Activated naive CD4-positive, alpha-beta T cell treated with anti-CD3 and anti-CD28 coated beads for 36 hours (primary cell): ENCODE measurements at places on chromosomes 6 and 20. TPM values are rescaled to one million over a fixed set of nuclear protein-coding genes. Genes with fewer than 3 reads are reported as not detected.

SLC17A3 gene
- total RNA-seq: not detected

- H3K27ac ChIP-seq: no peak overlapping the region
- DNase-seq: no peak
- H3K4me1 ChIP-seq: no peaks in the 10 kb centered on the region
- H3K4me3 ChIP-seq: no peak overlapping the region
Measured at GRCh38 chr6:168703990-168704389, 263.0 kb downstream of the SMOC2 start.

- peak overlapping the region; percentile 71 for H3K27ac ChIP-seq
- peak overlapping the region; percentile 60 for H3K4me3 ChIP-seq
- peaks cover 56% of the 10 kb centered on the region for H3K4me1 ChIP-seq
- H3K36me3 ChIP-seq: peaks cover 72% of the 10 kb centered on the region
- DNase-seq: no peak
Measured at GRCh38 chr6:158662954-158663624, 13.2 kb downstream of the SYTL3 start.

DNA sequence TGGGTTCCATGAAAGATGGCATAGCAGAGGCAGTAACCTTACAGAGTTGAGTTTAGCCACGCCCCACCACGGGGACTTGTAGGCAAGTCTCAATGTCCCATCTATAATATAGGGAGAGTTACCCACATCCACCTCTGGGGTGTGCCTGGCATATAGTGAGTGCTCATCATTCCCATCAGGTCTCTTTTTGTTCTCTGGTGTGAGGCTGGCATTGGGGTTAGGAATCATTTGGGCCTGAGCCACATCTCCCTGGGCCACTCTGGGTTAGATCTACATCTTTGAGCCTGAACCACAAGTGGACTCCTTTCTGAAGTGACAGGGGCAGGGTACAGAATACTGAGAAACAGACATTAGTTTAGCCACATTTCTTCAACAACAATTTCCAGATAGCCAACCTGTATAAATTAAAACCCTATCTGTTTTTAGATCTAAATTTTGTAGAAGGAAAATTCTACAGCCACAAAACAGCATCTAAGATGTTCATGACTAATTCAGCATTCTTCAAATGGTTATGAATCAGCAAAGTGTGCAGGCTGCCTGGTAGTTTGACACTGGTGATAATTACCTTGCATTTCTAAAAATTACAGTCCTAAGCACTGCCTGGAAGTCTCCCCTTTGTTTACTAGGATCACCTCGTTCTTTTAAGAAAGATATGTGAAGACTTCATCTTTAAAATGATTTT, 20.1 kb downstream of the RNF24 start:
- H3K27me3 ChIP-seq: no peaks in the 10 kb centered on the region
- peak overlapping the region; percentile 68 for H3K27ac ChIP-seq
- H3K4me1 ChIP-seq: peaks cover 46% of the 10 kb centered on the region

DNA sequence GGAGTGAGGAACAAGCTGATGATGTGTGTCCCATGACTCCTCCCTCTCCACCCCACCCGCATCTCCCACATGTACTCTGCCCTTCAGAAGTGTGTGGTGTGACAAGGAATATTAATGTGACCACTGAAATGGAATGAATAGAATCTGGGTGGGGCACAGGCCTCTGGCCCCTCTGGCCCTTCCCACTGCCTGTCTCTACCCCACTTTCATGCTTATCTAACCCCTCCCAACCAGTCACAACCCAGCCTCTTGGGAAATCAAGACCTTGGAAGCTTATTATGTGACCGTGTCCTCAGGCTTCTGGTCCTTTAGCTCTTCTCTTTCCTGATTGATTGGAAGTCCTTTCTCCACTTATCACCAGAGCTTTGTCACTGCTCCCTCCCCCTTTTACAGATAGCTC, 312.2 kb upstream of the SOX4 start:
- no peaks in the 10 kb centered on the region for H3K36me3 ChIP-seq
- no peaks in the 10 kb centered on the region for H3K27me3 ChIP-seq
- H3K27ac ChIP-seq: no peak overlapping the region
- H3K4me1 ChIP-seq: no peaks in the 10 kb centered on the region

DNA sequence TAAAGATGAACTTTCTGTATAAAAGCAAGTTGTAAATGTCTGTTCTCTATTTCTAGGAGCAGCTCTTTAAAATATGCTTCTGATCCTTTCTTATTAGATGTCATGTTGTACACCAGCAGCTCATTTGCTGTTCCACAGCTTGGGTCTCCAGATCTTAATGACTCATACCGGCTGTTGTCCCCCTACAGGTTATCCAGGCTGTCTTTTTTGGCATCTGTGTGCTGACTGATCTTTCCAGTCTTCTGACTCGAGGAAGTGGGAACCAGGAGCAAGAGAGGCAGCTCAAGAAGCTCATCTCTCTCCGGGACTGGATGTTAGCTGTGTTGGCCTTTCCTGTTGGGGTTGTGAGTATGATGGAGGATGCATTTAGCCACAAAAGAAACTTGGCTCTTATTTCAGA, 76.0 kb downstream of the AIG1 start:
- H3K4me1 ChIP-seq: peaks cover 51% of the 10 kb centered on the region
- H3K4me3 ChIP-seq: no peak overlapping the region
- H3K36me3 ChIP-seq: peaks cover 42% of the 10 kb centered on the region
- peak overlapping the region; percentile 62 for H3K27ac ChIP-seq
- no peaks in the 10 kb centered on the region for H3K27me3 ChIP-seq

GRCh38 chr6:117837261-117837660, 69.8 kb upstream of the SLC35F1 start:
- H3K27ac ChIP-seq: no peak overlapping the region
- H3K36me3 ChIP-seq: no peaks in the 10 kb centered on the region
- no peak overlapping the region for H3K4me3 ChIP-seq
- H3K4me1 ChIP-seq: no peaks in the 10 kb centered on the region

DNA sequence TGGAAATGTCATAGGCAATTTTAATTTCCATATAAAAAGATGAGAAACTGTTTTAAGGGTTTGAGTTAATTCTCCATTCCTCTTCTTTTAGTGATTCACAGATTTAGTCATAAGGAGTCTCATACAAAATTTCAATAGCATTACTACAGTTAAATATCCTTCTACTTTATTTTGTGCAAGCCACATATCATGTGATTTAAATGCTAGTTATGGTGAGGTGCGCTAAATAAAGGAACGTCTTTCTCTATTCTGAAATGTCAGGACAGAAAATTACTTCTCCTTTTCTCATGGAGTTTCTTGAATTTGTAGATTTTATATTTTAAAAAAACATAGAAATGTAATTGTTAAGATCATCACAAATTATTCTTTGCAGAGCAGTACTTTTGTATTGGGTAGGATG, 50.0 kb upstream of the SUPT3H start:
- DNase-seq: no peak
- H3K27me3 ChIP-seq: peaks cover 13% of the 10 kb centered on the region
- no peak overlapping the region for H3K4me3 ChIP-seq
- peaks cover 4% of the 10 kb centered on the region for H3K36me3 ChIP-seq
- peaks cover 50% of the 10 kb centered on the region for H3K4me1 ChIP-seq

- peaks cover 76% of the 10 kb centered on the region for H3K4me1 ChIP-seq
- H3K27ac ChIP-seq: peak overlapping the region; percentile 82
- H3K4me3 ChIP-seq: peak overlapping the region; percentile 61
Measured at GRCh38 chr6:35727231-35727934, 9.4 kb upstream of the ARMC12 start.

- H3K36me3 ChIP-seq: peaks cover 28% of the 10 kb centered on the region
- peak; percentile 55 for DNase-seq
- peak overlapping the region; percentile 51 for H3K4me3 ChIP-seq
- H3K27ac ChIP-seq: peak overlapping the region; percentile 54
- H3K4me1 ChIP-seq: peaks cover 76% of the 10 kb centered on the region
Measured at GRCh38 chr6:157849288-157850017, 26.4 kb downstream of the SNX9 start.

DNA sequence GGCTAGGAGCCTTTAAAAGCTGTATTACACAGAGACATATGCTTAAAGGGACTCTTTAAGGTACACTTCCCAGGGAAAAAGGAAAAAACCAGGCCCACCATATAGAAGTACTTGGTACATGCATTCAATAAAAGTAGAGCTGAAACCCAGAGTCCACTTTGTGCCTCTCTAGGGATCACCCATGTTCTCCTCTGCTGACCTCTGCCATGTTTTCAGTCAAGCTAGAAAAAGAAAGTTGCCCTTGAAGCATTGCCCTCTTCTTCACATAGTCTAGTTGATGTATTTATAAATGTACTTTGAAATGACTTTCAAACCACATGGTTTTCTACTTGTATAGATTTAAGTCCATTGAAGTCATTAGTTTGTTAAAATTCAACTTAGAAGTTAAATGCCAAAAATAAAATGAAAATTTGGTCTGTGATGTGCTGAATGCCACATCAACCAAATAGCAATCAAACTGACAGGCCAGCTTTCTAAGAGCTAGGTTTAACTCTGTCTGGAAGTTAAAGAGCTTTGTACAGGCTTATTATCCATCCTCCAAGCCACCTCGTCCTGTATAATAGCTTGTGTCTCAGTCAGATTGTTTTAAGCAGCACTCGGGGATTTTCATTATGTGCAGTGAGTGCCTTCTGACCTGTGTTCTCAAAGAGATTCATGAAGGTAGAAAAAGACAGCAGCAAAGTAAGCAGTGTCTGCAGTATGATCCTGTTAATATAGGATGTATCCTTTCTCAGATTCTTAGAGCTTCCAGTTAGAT, 238.6 kb upstream of the PLN start:
- no peak for DNase-seq
- no peaks in the 10 kb centered on the region for H3K27me3 ChIP-seq
- H3K27ac ChIP-seq: no peak overlapping the region
- no peaks in the 10 kb centered on the region for H3K4me1 ChIP-seq
- no peaks in the 10 kb centered on the region for H3K36me3 ChIP-seq

DNA sequence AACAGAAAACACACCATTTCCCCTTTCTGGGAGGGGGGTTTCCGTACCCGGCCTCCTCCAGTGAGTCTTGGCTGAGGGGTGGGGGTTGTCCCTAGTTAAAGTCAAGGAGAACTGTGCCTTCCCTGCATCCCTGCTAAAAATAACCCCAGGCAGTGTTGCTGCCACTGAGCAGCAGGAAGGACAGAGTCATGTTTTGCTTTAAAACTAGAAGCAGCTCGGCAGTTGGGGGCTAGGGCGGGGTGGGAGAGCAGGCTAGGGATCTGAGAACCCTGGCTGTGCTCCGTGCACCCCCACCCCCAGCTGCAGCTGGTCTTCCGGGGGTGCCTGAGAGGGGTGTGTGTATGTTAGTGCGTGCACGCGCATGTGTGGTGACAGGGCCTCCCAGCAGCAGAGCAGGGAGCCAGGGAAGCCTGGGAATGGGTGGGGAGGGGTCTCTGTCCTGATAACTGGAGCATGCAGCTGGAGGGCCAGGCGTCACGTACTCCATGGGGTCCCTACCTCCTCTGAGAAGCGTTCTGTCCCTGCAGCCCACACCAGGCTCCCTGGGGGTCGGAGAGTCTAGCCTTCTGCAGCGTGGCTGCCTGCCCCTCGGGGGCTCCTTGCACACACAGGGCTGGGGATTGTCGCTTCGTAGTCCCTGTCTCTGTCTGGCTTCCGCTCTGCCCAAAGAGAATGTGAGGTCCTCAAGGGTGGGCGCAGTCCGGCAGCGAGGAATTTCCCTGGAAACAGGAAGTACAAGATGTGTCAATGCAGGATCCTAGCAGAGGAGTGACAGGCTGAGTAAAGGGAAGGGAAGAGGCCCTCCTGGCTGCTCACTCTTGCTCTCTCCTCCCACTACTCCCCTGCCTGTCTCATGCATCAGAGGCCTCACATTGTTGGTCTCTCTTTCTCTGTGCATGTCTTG, 16.8 kb upstream of the ARMC12 start:
- H3K27ac ChIP-seq: peak overlapping the region; percentile 91
- peaks cover 3% of the 10 kb centered on the region for H3K36me3 ChIP-seq
- peak overlapping the region; percentile 80 for H3K4me3 ChIP-seq
- peaks cover 74% of the 10 kb centered on the region for H3K4me1 ChIP-seq

DNA sequence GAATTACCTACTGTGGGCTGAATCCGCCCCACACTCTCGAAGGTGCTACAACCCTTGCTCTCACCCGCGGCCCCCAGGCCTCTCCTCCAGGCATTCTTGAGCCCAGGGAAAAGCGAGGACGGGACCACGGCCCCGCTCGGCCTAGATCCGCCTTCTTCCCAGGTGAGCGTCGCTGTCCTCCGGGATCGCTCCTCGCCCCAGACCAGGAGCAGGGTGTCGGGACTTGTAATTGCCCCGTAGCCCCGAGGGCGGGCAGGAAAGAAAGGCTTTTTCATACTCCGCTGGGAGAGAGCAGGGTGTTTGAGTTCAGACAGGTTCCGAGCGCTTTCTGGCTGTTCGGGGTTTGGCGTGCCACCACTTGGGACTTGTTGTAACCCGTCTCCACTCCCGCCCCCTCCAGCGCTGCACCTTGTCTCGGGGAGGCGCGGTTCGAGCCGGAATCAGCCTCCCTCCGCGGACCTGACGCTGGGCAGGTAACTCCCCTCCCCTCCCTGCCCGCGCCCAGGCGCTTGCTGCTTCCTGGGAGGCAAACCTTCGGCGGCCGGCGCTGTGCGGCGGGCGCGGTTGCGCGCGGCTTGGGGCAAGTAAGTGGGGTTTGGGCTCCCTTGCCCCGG, at the start of gene FAM83B:
Gene FAM83B, plus strand, starts transcription at position 529 of the 614 bp plus-strand sequence. CDS start 23,476 bp downstream, outside the sequence.
- H3K4me1 ChIP-seq: no peaks in the 10 kb centered on the region
- H3K27ac ChIP-seq: no peak within 1 kb of the TSS
- no peaks in the 10 kb centered on the region for H3K36me3 ChIP-seq
- no peak for DNase-seq

DNA sequence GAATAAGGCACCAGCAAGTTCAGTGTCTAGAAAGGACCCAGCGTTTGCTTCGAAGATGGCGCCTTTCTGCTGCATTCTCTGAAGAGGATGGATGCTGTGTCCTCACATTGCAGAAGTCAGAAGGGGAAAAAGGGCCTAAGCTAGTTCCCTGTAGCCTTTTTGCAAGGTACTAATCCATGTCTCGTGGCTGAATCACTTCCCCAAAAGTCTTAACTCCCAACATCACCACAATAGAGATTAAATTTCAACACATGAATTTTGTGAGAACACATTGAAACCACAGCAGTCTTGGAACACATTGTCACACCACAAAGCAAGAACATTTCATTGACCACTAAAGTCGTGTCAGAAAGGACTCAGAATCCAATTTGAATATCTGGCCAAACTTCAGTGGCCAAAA, 42.1 kb downstream of the KLHL31 start:
- H3K36me3 ChIP-seq: no peaks in the 10 kb centered on the region
- H3K27me3 ChIP-seq: peaks cover 4% of the 10 kb centered on the region
- no peak overlapping the region for H3K4me3 ChIP-seq
- DNase-seq: no peak

GRCh38 chr20:35317416-35318210, 25.4 kb upstream of the FAM83C start:
- H3K27me3 ChIP-seq: no peaks in the 10 kb centered on the region
- no peak overlapping the region for H3K4me3 ChIP-seq
- H3K27ac ChIP-seq: peak overlapping the region; percentile 5
- DNase-seq: no peak
- H3K4me1 ChIP-seq: peaks cover 42% of the 10 kb centered on the region

DNA sequence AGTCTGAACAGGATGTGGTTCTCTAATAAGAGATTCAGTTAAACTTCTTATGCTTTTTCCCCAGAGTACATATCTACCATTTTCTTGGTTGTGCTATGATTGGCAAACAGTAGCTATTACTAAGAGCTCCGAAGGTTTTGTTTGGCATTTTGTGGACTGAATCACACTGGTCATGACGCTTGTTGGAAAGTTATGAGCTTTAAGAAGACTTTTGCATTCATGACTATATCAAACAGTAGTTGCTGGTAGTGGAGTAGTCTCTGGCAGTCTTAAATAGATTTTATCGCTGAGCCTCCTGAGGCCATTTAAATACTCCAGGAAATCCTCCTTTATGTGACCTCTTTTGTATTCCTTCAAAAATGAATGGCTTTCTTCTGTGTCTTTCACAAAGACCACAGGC, 40.8 kb downstream of the CCDC170 start:
- no peak for DNase-seq
- no peak overlapping the region for H3K27ac ChIP-seq
- no peaks in the 10 kb centered on the region for H3K4me1 ChIP-seq
- H3K27me3 ChIP-seq: no peaks in the 10 kb centered on the region
- H3K4me3 ChIP-seq: no peak overlapping the region
- no peaks in the 10 kb centered on the region for H3K36me3 ChIP-seq
